ENCODE measurements at places on chromosomes 2 and 18. TPM values are rescaled to one million over a fixed set of nuclear protein-coding genes. Genes with fewer than 3 reads are reported as not detected.

TLX2 gene
- total RNA-seq, result not detected

CPLX4 gene
- not detected for total RNA-seq

DTNA gene
- 236 TPM for total RNA-seq

DNAJC5G gene
- 1.1 TPM for total RNA-seq

ZNF512 gene
- 70.6 TPM for total RNA-seq

- no peak overlapping the region for H3K27ac ChIP-seq
- DNase-seq, result no peak
- no peak overlapping the region for H3K4me3 ChIP-seq
These were observed 62.7 kb downstream of the CCDC148 start for GRCh38 chr2:158393886-158394285.

DNA sequence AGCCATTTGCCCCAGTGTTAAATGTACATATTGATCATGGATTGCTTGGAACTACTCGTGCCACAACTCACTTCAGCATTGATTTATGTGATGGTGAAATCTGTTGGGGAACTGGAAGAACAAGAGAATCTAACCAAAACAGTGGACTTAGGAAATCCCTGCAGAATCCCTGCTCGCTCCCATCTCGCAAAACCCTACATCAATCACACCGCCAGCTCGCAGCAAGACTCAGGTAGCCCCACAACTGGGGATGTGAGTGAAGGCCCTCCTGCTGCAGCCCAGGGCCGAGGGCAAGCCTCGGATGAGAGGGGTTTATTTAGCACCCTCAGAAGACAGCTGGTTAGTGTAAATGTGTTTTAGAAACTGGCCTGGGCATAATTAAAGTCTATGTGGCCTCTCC, 171.6 kb downstream of the ANAPC1 start:
- no peak for DNase-seq
- H3K27me3 ChIP-seq, result no peaks in the 10 kb centered on the region
- H3K27ac ChIP-seq, result no peak overlapping the region
- no peaks in the 10 kb centered on the region for H3K36me3 ChIP-seq
- H3K4me3 ChIP-seq, result no peak overlapping the region
- H3K4me1 ChIP-seq, result peaks cover 32% of the 10 kb centered on the region

- no peaks in the 10 kb centered on the region for H3K36me3 ChIP-seq
- no peak overlapping the region for H3K27ac ChIP-seq
- H3K27me3 ChIP-seq, result no peaks in the 10 kb centered on the region
- H3K4me3 ChIP-seq, result no peak overlapping the region
These were observed 110.2 kb upstream of the RBBP8 start for GRCh38 chr18:22822841-22823508.

DNA sequence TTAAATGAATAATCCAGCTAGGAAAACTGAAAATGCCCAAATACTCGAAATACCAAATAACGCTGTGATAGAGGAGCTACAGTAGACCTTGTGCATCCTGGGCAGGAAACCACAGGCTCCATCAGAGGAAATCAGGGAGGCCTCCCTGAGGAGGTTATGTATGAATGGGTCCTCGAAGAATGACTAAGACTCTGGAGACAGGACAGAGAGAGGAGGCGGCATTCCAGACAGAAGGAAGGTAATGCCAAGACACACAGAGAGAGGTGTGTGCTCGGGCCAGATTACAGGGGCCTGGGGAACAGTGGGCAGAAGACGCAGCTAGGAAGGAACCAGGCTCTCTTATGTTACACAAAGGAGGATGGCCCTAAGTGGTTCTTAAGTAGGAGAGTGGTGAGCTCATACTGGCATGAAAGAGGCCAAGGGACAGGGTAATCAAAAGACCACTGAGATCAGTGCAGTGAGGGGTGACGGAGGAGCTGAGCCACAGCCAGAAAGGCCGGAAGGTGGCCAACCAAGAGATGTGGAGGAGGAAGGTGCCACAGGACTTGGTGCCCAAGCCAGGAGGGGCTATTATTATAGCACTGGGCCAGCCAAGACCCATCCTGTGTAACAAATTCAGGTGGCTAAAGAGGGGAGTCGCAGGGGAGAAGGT, 9.9 kb downstream of the ST3GAL5 start:
- peaks cover 38% of the 10 kb centered on the region for H3K4me1 ChIP-seq
- H3K27me3 ChIP-seq, result no peaks in the 10 kb centered on the region
- DNase-seq, result peak; percentile 89
- peak overlapping the region; percentile 90 for H3K27ac ChIP-seq

- DNase-seq, result no peak
- no peaks in the 10 kb centered on the region for H3K36me3 ChIP-seq
- no peak overlapping the region for H3K27ac ChIP-seq
- no peaks in the 10 kb centered on the region for H3K27me3 ChIP-seq
- no peak overlapping the region for H3K4me3 ChIP-seq
These were observed 249.3 kb upstream of the APCDD1 start for GRCh38 chr18:10205151-10205550.

DNA sequence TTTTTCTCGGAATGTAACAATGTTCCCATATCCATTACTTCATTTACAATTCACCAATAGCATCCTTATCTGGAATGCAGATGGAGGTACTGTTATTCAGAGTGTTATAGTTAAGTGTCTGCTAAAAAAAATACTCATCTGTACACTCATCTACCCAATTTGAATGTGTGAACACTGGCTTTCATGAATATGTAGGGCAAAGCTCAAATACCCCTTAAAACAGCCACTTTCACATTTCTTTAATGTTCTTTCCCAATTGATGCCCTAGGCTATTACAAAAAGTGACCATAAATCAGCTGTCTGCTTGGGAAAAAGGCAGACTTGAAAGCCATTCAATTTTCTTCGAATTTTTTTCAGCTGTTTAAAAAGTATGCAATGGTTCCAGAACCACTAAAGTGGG, 796.3 kb upstream of the FSHR start:
- no peaks in the 10 kb centered on the region for H3K4me1 ChIP-seq
- DNase-seq, result no peak
- no peaks in the 10 kb centered on the region for H3K27me3 ChIP-seq
- no peak overlapping the region for H3K27ac ChIP-seq
- no peak overlapping the region for H3K4me3 ChIP-seq

- no peak overlapping the region for H3K27ac ChIP-seq
- no peaks in the 10 kb centered on the region for H3K36me3 ChIP-seq
- no peak for DNase-seq
- H3K27me3 ChIP-seq, result no peaks in the 10 kb centered on the region
These were observed 66.4 kb downstream of the DCDC2C start for GRCh38 chr2:3769766-3770165.

DNA sequence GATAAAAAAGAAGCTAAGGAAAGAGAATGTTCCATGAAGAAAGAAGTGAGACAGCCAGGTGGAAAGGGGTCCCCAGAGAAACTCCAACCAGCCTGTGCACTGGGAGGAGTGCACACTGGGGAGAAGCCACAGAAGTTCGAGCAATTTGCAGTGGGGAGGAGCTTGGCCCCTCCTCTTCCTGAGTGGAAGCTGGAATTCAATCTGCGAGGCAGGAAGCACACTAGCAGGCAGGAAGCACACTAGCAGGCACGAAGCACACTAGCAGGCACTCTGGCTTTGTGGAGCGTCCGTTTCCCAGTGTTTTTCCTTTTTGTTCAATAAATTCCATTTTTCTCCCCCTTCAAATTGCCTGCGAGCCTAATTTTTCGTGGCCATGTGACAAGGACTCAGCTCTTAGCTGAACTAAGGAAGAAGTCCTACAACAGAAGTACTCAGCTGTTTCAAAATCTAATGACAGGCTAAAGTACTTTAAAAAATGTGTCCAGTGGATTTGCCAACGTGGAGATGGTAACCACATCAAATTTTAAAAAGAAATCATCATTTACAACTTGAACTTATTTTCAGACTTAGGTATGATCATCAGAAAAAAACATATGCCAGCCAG, 21.4 kb upstream of the SPIRE1 start:
- no peak overlapping the region for H3K4me3 ChIP-seq
- peaks cover 3% of the 10 kb centered on the region for H3K36me3 ChIP-seq
- peak overlapping the region; percentile 66 for H3K27ac ChIP-seq
- H3K27me3 ChIP-seq, result no peaks in the 10 kb centered on the region

GRCh38 chr2:39497082-39497801, 60.2 kb upstream of the MAP4K3 start:
- H3K27ac ChIP-seq, result no peak overlapping the region
- peaks cover 15% of the 10 kb centered on the region for H3K4me1 ChIP-seq
- H3K4me3 ChIP-seq, result no peak overlapping the region
- H3K36me3 ChIP-seq, result no peaks in the 10 kb centered on the region
- H3K27me3 ChIP-seq, result no peaks in the 10 kb centered on the region

GRCh38 chr2:210839034-210839433, 282.6 kb downstream of the CPS1 start:
- no peaks in the 10 kb centered on the region for H3K27me3 ChIP-seq
- H3K4me3 ChIP-seq, result no peak overlapping the region
- DNase-seq, result no peak

- peaks cover 21% of the 10 kb centered on the region for H3K4me1 ChIP-seq
- no peak for DNase-seq
- no peaks in the 10 kb centered on the region for H3K27me3 ChIP-seq
- H3K36me3 ChIP-seq, result no peaks in the 10 kb centered on the region
These were observed 10.7 kb upstream of the HNRNPA3 start for GRCh38 chr2:177201919-177202346.

GRCh38 chr18:55390898-55391297, 197.1 kb downstream of the TCF4 start:
- no peaks in the 10 kb centered on the region for H3K36me3 ChIP-seq
- no peaks in the 10 kb centered on the region for H3K4me1 ChIP-seq
- H3K27me3 ChIP-seq, result no peaks in the 10 kb centered on the region
- no peak overlapping the region for H3K27ac ChIP-seq

DNA sequence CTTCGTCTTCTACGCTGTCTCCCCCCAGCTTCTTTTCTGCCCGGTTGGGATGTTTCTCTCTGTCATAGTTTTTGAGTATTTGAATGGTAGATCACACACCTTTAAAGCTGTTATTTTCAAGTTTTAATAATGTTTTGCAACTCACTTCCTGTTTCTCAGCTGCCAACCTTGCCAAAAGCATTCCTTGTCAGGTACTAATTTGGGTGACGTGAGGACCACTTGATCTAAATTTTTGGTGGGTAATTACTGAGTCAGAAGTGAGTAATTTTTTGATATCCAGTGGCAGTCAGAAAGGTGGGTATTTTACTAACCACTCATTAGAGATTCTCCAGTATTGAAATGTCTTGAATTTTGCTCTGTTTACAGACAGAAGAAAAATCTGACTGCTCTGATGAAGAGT, 852.4 kb upstream of the FANCL start:
- DNase-seq, result no peak
- no peak overlapping the region for H3K4me3 ChIP-seq
- H3K4me1 ChIP-seq, result no peaks in the 10 kb centered on the region
- no peaks in the 10 kb centered on the region for H3K27me3 ChIP-seq

DNA sequence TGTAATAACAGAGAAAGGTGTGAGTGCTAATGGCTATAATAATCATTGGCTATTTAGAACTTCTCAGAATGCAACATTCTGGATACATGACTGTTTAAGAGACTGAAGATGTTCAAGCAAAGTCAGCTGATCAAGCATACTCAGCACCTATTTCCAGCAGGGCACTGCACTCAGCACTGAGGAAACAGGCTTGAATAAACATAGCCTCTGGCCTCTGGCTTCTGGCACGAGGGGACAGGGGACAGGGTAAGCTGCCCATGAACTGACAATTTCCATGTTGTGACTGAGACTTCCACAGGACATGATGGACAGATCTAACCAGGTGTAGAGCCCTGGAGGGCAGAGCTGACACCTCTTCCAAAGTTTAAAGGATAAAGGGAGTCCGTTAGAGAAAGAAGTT, 1.3 kb downstream of the MARCO start:
- DNase-seq, result no peak
- H3K4me1 ChIP-seq, result no peaks in the 10 kb centered on the region
- no peak overlapping the region for H3K27ac ChIP-seq
- no peaks in the 10 kb centered on the region for H3K36me3 ChIP-seq

DNA sequence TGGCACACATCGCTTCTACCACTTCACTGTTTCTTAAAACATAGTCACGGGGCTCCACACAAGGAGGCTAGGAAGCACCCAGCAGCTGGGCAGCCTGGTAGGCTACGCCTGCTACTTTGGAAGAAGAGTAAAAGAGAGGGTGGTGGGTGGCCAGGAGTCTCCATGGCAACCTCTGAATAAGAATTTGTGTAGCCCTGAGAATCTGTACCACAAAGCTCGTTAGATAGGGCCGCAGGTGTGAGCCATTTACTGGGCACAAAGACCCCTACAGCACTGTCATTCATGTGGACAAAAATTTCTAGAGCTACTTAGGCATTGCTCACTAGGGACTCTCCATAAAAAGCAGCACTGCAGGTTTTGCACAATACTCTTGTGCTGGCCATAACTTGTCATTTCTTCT, 166.4 kb upstream of the MSH6 start:
- no peaks in the 10 kb centered on the region for H3K27me3 ChIP-seq
- no peaks in the 10 kb centered on the region for H3K4me1 ChIP-seq
- DNase-seq, result no peak
- no peaks in the 10 kb centered on the region for H3K36me3 ChIP-seq
- H3K4me3 ChIP-seq, result no peak overlapping the region

DNA sequence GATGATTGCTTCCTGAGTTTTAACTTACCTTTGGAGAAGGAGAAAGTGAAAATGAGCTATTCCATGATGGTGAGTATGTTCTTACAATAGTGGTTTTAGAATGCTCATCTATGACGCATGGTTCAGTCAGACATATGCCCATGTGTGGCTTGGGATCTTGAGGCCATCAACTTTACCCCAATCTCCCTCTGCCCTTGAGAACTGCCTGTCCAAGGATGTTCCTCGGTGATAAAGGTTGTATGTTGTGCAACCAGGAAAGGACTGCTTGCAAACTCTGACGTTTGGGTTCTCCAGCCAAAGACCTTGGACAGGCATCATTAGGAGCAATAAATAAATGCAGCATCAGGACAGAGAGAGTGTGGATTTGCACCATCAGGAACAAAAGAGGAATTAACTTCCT, 165.0 kb downstream of the ZEB2 start:
- no peaks in the 10 kb centered on the region for H3K36me3 ChIP-seq
- no peak overlapping the region for H3K4me3 ChIP-seq

DNA sequence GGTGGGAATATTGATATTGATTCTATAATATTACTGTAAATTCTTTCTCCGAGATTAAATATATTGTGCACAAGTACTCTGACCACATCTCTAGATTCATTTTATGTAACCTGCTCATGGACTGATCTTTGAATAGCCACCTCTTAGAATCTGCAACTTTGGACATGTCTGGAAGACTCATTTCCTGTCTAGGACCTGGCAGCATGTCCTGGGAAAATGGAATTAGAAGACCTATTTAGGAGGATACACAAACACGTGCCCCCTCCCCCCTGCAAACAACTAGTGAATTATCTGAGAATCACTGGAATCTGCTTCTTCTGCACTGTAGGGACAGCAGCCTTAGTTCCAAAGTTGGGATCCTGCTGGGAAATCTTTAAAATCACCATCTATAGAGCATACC, 94.1 kb downstream of the UBE2E3 start:
- H3K27me3 ChIP-seq, result no peaks in the 10 kb centered on the region
- no peak overlapping the region for H3K4me3 ChIP-seq
- DNase-seq, result no peak
- H3K36me3 ChIP-seq, result no peaks in the 10 kb centered on the region
- H3K27ac ChIP-seq, result no peak overlapping the region

- H3K27me3 ChIP-seq, result no peaks in the 10 kb centered on the region
- no peak for DNase-seq
- H3K4me1 ChIP-seq, result no peaks in the 10 kb centered on the region
- no peak overlapping the region for H3K27ac ChIP-seq
- no peaks in the 10 kb centered on the region for H3K36me3 ChIP-seq
These were observed 3.1 kb upstream of the SPAG16 start for GRCh38 chr2:213281156-213281555.

Measured in thyroid gland (tissue), 4 donors.